ENCODE measurements at places on chromosomes 1 and 21. TPM values are rescaled to one million over a fixed set of nuclear protein-coding genes. Genes with fewer than 3 reads are reported as not detected.

The NBPF10 gene
- total RNA-seq, result 1.4 TPM

The OR6N1 gene
- not detected for total RNA-seq

The TDRD5 gene
- not detected for total RNA-seq

The FCMR gene
- total RNA-seq, result 5.9 TPM
